ENCODE measurements at places on chromosomes 5 and 9.

DNA sequence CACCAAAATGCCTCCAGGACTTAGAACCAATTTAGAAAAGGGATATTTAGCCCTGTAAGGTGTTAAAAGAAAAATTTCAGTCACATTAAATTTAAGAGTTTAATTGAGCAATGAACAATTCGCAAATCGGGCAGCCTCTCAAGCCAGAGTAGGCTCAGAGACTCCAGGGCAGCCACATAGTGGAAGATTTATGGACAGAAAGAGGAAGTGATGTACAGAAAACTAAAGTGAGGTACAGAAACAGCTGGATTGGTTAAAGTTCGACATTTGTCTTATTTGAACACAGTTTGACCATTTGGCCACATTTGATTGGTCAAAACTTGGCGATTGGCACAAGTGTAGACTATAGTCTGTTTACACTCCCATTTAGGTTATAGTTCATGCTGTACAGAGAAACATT, 525.9 kb upstream of the ZNF608 start:
- no peak for DNase-seq

GRCh38 chr5:119743927-119744326, 114.6 kb downstream of the FAM170A start:
- no peak for DNase-seq

DNA sequence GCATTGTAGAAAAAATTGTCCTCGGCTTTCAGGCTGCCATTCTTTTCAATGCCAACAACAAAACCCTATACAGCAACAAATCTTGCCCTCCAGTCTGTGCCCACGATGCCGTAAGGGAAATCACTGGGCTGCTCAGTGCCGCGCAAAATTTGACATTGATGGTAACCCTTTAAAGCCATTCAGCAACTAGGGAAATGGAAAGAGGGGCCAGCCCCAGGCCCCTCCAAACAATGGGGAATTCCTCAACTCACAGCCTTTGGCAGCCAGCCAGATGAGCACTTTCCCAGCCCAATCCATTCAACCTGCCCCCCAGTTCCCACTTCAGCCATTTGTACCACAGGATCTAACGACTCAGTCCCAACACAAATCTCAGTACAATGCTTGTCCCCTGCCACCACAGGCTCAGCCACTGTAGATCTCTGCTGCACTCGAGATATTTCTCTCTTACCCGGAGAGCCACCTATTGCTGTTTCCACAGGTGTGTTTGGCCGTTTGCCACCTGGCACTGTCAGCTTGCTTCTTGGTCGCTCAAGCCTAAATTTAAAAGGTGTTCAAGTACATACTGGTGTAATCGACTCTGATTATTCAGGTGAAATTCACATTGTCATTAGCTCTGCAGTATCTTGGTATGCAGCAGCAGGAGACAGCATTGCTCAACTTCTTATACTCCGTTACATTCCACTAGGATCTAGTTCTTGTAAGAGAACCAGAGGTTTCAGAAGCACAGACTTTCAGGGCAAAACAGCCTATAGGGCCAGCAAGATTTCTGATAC, 103.3 kb downstream of the SYK start:
- DNase-seq: no peak

DNA sequence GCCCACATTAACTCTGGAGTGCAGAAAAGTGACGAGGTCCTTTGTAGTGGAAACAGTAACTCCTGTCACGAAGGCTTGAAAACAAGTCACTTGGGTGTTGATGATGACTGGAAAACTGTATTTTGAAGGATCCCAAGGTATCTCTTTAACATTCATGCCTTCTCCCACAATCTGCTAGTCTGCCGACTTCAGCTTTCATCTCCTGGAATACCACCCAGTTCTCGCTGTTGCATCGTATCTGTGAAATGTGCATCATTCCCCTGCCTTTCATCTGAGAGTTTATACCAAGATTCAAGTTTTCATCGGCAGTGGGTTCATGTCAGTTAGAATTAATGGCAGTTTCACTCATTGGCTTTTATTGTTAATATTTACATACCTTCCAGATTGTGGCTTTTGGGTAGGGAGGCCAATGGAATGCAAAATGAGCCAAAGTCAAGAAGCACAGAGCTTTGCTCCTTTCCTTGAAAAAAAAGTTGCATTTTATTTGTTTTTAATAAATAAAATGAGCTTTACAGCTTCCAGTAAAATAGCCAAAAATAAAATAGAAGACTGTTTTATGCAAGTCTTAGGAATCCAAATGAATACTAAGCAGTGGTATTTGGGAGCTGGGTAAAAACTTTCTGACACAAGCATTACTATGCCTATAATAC, 575.2 kb upstream of the WWC1 start:
- DNase-seq: no peak

DNA sequence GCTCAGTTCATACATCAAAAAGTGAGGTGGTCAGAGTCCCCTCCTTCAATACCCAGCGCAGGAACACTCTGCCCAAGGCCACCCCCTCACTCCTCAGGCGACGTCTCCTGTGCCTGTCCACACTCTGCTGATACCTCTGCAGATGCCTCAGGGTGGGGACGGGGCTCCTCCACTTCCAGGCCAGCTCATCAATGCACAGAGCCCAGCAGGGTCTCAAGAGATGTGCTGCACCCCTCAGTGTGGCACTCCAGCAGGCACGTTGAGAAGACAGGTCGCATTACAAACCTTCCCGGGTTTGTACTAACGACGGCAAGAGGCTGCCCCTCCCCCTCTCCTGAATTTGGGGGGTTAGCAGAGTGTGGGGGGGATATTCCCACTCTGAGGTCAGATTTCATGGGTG, 128.5 kb downstream of the ZNF354C start:
- no peak for DNase-seq

- DNase-seq: no peak
Measured at GRCh38 chr9:75365196-75365595, 276.9 kb downstream of the OSTF1 start.

DNA sequence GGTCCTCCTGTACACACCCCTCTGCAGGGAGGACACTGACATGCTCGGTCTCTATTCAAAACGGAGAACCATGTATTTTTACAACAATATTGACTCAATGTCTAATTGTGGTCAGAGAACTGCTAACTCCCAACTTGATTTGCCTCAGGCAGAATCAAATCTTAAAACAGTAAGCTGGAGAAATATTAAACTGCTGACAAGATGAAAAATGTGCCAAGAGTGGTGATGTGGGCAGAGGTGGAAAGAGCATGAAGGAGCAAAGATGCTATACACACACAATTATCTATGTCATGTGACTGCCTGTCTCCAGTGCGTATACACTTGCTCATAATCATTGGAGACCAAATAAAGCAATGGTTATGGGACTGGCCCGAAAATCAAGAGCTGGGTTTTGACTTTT, 556.1 kb upstream of the ZNF608 start:
- no peak for DNase-seq

DNA sequence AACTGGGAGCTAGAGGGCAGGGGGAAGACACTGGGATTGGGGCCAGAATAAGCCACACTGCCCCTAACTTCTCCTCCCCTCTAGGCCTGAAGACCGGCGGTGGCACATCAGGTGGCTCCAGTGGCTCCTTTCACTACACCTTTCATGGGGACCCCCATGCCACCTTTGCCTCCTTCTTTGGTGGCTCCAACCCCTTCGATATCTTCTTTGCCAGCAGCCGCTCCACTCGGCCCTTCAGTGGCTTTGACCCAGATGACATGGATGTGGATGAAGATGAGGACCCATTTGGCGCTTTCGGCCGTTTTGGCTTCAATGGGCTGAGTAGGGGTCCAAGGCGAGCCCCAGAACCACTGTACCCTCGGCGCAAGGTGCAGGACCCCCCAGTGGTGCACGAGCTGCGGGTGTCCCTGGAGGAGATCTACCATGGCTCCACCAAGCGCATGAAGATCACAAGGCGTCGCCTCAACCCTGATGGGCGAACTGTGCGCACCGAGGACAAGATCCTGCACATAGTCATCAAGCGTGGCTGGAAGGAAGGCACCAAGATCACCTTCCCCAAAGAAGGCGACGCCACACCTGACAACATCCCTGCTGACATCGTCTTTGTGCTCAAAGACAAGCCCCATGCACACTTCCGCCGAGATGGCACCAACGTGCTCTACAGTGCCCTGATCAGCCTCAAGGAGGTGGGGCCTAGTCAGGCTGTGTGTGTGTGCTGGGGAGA, 6.8 kb downstream of the DNAJB5 start:
- DNase-seq: no peak

DNA sequence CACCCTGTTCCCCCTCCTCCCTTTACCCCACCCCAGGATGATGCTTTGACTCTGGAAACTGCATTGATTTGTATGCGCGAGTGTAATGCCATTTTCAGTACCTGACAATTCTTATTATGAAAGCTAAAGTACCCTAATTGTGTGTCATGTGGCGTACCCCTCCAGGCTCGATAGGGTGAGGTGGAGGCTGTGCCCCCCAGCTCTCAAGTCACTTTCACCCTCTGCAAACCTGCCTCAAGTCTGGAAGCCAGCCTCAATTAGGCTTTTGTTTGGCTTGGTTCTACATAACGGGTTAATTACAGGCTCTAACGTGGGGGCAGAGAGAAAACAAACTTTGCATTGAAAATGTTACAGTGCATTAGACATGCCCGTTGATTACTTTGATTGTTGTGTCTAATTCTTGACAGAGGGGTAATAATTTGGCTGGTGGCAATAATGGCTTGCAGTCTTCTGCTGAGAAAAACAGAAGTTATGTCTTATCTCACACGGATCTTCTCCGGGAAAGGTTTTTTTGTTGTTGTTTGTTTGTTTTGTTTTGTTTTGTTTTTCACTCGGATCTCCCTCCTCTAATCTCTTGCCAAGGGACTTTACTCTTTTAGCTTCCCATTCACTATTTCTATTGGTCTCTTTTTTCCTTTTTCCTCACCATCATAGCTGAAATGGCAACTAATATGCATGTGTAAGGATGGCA, 12.6 kb downstream of the ISL1 start:
- DNase-seq: no peak

GRCh38 chr5:124203303-124203702, 543.1 kb downstream of the ZNF608 start:
- DNase-seq: no peak

- DNase-seq: no peak
Measured at GRCh38 chr9:127838375-127839078, 15.9 kb downstream of the ENG start.

GRCh38 chr9:131630205-131630831, 85.0 kb downstream of the PRRT1B start:
- DNase-seq: no peak

- no peak for DNase-seq
Measured at GRCh38 chr5:145838276-145838675, 3.1 kb upstream of the PRELID2 start.

- no peak for DNase-seq
Measured at GRCh38 chr5:112228667-112229066, 190.4 kb downstream of the EPB41L4A start.

GRCh38 chr9:82363198-82363597, 374.6 kb downstream of the SPATA31D1 start:
- no peak for DNase-seq

GRCh38 chr9:31520301-31521085, 864.0 kb upstream of the ACO1 start:
- DNase-seq: no peak

DNA sequence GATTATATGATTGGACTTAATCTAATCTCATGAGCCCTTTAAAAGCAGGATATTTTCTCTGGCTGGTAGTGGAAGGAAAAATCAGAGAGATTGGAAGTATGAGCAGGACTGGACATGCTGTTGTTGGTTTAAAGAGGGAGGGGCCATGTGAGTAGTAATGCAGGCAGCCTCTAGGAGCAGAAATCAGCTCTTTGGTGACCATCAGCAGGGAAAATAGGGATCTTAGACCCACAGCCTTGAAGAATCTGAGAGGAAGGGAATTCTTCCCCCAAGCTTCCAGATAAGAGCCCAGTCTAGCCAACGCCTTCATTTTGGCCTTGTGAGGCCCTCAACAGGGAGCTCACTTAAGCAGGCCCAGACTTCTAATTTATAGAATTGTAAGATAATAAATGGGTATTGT, 9.5 kb downstream of the SH3GL2 start:
- DNase-seq: no peak

GRCh38 chr9:136179761-136180160, 25.2 kb downstream of the LHX3 start:
- DNase-seq: no peak

GRCh38 chr9:130262771-130263170, 2.8 kb upstream of the HMCN2 start:
- DNase-seq: no peak

DNA sequence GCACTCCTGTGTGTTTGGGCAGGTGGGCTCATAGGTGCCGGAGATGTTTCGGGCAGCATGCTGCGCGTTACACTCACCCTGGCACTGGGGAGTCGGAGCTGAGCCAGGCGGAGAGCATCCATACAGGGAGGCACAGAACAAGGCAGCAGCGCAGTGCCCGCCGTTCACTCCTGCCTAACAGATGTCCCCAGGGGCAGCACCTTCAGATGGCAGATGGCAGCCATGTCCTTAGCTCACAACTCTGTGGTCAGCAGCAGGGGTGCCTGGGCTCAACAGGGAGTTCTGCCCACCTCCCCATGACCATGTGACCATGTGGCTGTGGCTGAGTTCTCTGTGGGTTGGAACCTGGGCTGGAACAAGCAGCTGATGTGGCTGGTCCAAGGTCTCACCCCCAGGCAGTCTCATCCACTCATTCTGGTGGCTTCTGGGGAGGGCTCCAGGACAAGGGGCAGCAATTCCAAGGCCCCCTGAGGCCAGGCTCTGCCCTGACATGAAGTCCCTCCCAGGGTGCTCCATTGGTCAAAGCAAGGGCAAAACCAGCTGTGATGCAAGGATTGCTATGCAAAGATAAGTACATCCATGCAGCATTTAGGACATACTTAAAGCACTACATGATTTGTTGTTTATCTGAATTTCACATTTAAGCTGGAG, 64.2 kb downstream of the MRPL36 start:
- no peak for DNase-seq

GRCh38 chr5:155786108-155786507, 540.9 kb upstream of the SGCD start:
- DNase-seq: no peak

DNA sequence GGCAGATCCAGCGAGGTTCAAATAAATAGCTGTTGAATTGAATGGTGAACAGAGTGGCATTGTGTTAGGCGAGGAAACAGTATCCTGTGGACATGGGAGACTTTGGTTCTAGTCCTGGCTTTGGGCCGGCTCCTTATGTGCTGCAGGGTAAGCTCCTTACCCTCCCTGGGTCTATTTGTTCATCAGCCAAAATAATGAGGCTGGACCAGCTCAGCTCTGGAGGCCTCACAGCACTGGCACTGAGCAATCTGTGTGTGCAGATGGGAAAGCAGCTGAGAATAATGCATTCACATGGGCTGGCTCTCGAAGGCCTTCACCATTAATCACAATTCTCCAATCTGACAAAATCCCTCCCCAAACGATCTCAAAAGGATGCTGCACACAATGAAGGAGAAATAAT, 81.9 kb downstream of the APBA1 start:
- DNase-seq: no peak

DNA sequence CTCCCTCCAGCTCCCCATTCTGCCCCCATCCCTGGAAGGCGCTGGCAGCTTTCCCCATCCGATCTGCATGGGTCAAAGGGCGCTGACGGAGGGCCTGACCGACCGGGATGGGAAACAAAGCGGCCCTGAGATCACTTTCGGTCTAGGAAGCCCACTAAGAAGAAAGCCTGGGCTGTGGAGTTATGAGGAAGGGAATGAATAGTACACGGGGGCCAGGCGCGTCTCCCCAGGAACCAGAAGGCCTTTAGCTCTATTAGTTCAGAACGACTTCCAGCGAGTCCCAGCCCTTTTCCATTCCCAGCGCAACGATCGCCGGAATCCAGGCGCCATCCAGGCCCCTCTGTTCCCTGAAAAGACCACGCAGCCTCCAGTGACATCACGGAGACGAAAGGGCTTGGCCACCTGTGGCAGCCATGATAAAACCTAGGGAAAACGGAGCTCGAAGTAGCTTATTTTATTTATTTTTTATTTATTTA, 70.1 kb upstream of the CCDC180 start:
- no peak for DNase-seq

- DNase-seq: no peak
Measured at GRCh38 chr5:53616939-53617549, 56.6 kb downstream of the NDUFS4 start.
